HepG2 (cell line): ENCODE measurements at places on chromosomes 2 and 18. TPM values are rescaled to one million over a fixed set of nuclear protein-coding genes. Genes with fewer than 3 reads are reported as not detected.

GRCh38 chr2:109065391-109065734, 63.6 kb upstream of the SH3RF3 start:
- no peak for DNase-seq

- no peak for DNase-seq
These were observed 119.0 kb downstream of the ARL4C start for GRCh38 chr2:234377761-234378391.

- no peak for DNase-seq
These were observed 32.7 kb downstream of the SPIRE1 start for GRCh38 chr18:12625241-12625640.

DNA sequence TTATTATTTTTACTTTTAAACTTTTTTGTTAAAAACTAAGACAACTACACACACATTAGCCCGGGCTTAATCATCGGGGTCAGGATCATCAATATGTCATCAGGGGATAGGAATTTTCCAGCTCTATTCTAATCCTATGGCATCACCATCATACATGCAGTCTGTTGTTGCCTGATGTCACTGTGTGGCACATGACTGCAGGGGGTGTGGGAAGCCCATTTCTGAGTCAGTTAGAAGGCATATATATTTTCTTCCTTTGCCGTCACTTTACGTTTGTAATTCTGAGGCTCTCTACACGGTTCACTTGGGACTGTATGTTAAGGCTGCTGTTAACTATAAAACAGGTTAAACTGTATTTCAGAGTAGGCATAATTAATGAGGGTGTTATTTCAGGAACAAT, 144.4 kb upstream of the ITGA6 start:
- DNase-seq = no peak

DNA sequence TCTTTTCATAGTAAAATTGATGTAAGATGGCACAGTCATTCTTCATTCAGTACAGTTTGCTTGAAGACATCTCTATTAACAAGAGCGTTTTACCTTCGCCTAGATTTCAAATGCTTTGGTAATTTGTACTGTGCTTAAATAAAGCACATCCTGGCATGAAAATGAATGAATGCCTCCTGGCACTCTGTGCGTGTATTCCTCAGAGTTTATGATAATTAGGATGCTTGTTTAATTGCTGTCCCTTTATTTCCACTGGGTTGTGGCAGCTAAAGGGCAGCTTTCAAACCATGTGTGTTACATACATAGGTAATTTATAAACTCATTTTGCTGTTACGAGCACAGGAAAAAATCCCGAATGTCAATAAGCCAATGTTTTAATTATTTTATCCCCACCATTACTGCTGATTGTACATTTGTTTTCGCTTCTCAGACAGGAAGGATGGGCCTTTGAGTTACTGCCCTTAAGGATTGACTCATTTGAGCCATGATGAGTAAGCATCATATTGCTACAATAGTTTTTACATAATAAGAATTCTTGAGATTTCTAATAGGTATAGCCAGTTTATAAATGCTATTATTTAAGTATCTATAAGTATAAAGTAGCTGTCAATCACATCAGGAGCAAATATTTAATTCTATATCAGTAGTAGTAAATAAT, 516.5 kb downstream of the XIRP2 start:
- DNase-seq = no peak

SLC9A2 gene
- 0.02 TPM in 1 of 2 replicates, not detected in the other for total RNA-seq

GRCh38 chr2:36613801-36614200, 15.8 kb upstream of the FEZ2 start:
- no peak for DNase-seq

- no peak for DNase-seq
These were observed 123.8 kb downstream of the CYP26B1 start for GRCh38 chr2:72023678-72024390.

DNA sequence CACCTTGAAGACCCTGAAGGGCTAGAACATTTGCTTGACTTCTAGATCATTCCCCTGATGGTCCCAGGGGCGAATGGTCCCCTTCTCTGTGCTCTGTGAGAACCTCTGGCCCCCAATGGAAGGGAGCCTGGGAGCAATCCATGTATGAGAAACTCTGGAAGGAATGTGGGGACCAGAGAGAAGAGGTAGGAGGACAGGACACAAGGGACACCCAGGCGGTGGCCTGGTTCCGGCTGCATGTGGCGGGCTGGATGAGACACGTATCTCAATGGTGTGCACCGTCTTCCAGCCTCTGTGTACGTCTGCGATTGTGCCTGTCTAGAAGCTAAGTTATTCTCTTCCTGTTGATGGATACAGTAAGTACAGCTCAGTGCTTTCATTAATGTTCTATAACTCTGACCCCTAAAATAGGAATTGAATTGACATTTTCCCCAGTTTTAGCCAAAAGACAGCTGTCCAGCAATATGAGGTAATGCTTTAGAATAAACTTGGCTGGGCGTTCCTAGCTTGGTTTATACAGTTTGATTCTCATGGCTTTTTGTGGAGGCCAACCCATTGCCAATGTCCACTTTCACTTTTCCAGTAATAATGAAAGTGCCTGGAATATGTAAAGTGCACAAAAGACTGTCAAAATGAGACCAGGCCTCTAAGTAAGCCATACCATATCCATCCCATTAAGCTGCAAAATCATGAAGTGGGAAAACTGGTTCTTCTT, 30.1 kb upstream of the COPS8 start:
- no peak for DNase-seq

DNA sequence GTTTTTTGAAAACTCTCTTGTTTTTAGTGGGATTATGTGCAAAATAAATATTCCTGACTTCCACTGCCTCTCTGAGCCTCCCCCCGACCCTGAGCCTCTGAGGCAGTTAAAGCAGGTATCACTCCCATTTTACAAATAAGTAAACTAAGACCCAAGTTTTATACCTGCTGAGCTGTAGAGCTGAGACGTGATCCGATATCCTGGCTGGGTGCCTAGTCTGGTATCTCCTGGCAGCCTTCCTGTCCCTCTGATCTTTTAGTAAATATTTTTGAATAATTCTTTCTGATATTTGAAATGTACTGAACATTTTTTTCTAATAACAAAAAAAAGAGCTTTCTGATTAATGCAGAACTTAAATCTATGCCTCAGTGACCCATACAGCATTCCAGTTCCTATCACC, 108.3 kb upstream of the NOSTRIN start:
- DNase-seq = no peak

DNA sequence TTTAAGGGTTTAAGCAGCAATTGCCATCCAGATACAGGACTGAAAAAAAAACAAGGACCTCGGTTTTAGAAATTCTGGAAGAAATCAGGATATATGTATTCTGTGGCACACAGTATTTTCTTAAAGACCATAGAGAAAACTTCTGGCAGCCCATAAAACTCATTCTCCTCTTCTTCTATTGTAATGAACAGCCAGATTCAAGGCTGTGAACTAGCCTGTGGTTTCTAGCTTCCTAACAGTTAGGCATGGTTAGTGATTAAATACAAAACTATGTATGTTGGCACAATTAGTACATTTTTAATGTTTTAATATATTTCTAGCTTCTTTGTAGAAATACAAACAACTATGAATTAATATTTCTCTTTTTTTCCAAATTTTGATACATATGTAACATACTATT, 555.7 kb downstream of the DSC3 start:
- no peak for DNase-seq

- no peak for DNase-seq
These were observed 107.3 kb upstream of the ZFP36L2 start for GRCh38 chr2:43333656-43334144.

DNA sequence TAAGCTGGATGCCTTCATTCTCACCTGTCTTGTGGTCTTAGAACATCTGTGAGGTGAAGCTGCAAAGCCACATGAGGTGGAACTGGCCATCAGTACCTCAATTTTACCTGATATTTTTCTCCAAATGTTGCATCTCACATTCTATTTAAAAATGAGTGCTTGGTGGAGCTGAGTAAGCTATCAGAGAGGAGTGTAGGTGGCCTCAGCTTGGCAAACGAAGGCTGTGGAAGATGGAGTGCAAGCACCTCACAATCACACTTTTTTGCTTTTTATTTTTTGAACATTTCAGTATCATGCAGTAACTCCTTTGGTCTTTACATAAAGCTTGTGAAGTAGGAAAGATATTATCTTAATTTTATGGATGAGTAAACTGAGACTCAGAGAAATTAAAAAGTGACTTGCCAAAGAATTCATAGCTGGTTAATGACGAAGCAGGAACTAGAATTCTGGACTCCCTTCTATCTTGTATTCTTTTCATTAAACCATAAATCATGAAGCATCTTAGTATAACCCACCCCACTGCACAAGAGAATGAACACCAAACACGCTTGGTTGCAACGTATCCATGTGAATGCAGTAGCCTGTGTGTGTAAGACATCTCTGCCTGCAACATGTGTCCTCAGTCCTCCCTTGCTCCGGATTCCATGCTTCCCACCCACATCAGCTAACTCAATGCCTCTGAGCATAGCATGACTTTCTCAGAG, 27.2 kb downstream of the C2orf49 start:
- DNase-seq = no peak

C2orf81 gene
- total RNA-seq = 0.13 and 0.15 TPM in 2 replicates

SLC4A3 gene
- 0.10 and 0.18 TPM in 2 replicates for total RNA-seq

DNA sequence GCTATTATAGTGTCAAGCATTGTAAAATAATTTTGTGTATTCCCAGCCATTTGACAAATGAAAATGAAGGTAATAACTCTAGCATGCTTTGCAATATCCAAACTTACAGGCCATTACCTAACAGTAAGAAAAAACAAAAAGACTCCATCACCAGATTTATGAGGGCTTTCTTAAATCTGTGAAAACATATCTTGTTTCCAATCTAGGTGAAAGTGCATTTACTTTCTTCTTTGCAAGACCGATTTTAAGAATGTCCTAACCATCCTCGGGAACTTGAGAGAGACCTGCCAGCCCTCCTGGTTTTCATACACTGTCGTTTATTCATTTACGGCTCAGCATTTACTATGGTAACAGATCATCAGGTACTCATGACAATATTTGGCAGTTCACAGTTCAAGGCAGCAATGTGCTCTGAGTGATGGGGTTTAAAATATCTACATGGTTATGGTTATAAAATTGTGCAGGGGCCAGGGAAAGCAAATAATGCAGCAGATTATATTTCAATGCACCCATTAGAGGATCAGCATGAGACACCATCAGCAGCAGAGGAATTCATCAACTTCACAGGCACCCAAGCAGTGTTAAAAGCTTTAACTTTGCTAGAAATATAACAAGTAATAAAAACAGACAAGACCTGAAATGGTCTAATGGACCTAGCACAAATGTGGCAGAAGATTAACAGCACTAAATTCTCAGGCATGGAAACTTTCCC, 34.4 kb upstream of the PARD3B start:
- no peak for DNase-seq

DNA sequence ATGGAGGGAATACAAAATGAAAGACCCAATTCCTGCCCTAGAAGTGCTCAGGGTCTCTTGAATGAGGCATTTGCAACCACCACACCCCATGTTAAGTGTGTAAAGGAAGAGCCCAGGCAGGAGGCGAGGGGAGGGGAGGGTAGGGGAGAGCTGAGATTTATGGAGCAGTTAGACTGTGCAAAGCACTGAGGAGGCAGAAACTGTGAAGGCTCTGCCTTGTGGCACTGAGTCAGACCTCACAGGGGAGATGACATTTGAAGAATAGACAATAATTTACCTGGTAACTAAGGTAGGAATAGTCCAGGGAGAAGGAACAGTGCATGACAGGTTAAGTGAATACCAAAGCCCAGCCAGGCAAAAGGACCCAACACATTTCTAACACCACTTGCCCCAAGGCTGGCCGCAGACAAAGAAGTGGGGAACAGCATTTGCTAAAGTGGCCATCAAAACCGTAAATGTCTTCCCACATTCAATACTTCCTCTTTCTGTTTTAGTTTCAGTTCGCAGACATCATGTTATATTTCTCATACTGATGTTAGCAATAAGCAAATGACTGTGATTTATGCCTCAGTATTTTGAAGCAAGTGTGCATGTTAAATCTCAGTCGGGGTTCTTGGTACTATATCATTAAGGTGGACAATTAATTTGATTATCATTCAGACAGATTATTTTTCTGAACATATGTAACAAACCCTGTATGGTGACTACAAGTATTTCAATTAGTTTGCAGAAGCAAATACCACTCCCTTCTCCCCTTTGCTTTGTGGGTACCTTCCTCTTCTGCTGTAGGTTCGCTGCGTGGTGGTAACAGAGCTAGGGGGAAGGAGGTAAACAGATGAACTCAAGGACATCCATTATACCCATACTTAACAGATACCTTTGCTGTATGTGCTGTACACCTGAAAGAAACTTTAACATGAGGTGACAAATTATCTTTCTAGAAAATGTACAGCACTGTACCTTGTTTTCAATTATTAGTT, 27.5 kb downstream of the CDH20 start:
- DNase-seq = no peak

GRCh38 chr18:5106730-5107129, 90.3 kb downstream of the AKAIN1 start:
- DNase-seq = no peak

SLC1A4 gene
- 24.4 and 39.6 TPM in 2 replicates for total RNA-seq
